ENCODE measurements at places on chromosomes 1 and 21. TPM values are rescaled to one million over a fixed set of nuclear protein-coding genes. Genes with fewer than 3 reads are reported as not detected.
A peak's percentile ranks its signal among the peaks of the same experiment; 100 is the strongest.

DNA sequence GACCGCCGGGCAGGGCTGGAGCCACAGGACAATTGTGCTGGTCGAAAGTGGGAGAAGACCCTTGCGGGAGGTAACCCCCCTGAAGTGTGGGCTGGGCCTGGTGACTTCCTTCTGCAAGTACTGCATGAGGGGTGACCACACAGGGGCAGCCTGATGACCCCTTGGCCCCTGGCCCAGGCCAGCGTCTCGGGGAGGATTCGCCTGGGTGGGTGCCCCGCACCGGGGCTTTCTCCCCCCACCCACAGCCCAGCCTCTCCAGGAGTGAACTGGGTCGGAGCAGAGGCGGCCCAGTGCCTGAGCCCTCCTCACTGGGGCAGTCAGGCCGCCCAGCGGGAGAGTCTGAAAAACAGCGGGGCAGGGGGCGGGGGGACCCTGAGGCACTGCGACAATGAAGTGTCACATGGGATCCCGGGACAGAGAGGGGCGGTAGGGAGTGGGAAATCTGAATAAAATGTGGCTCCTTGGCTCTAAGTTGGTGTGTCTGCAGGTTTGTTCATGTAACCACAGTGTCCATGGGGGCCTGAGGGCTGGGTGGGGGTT, 1.6 kb upstream of the DNMT3L start:
- peak; percentile 54 for DNase-seq

DNA sequence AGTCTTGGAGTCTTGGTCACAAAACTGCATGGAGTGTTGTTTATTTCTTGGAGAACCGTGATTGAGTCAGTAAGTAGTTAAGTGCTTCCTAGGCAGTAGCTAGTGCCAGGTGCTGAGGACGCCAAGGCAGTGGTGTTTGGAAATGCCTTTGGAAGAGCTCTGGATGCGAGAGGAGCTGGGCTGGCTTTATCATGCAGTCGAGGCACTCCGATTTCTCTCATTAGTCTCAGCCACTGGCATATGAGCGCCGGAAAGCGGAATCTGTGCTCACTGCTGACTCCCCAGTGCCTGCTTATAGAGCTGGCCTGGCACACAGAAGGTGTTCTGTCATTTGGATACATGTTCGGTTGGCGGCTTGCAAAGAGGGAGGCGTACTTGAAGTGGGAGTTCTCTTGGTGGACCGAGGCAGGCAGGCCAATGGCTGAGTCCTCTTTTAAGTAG, 3.6 kb downstream of the TENT5C start:
- DNase-seq: no peak

OR2T29 gene
- not detected for total RNA-seq

DNA sequence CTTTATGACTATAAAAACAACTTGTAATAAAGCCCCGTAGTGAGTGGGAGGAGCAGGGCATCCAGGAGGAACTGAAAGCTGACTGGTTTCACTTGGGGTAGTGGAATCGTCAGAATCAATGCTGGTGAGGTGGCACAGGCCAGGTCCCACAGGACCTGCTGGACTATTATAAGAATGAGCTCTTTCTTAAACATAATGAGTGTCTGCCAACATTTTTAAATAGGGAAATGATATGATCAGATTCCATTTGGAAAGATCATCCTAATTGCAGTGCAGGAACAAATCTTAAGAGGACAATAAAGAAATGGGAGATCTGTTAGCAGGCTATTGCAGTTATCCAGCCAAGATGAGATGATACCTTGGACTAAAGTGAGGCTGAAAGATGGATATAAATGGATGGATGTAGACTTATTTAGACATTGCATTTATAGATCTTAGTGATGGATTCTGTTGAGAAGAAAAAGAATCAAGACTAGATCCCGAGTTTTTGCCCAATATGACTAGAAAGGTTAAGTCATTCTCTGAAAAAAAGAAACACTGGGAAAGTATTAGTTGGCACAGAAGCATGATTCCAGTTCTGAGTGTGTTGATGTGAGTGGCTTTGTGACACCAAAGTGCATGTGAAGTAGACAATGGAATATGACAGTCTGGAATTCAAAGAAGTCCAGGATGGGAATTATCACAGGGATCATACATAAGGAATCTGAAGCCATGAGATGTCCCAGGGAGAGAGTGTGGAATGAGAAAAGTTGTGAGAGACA, 153.3 kb upstream of the SGIP1 start:
- DNase-seq: no peak

ZYG11A gene
- 0.22 TPM for total RNA-seq

KLF17 gene
- not detected for total RNA-seq

GRCh38 chr1:201206176-201206575, 15.6 kb downstream of the IGFN1 start:
- no peak for DNase-seq

DNA sequence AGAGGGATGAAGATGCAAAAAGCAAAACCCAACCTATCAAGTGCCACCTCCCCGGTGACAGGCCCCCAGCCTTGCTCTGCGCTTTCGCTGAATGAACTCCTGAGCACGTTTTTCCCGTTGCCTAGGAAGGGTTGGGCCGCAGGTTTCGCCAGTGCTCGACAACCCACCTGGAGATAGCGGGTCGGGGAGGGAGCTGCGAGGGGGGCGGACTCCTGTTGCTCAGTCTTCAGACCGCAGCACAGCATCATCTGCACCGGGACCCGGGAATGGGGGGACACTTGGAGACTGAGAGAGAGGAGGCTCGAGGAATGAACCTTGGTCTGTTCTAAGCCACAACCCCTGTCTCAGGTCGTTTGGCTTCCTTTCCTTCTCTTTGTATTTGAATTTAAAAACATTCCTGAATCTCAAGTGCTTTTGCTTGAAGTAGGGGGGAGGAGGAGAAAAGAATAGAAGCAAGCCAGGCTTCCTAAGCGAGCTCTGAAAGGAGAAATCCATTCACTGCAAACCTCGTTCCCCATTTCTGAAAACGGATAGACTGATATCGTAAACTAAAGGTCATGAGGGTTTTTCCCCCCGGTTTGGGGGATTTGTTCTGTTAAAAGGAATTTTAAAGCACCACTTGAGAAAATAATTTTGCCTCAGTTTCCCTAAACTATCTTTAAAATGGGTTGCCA, 1.2 kb downstream of the AK5 start:
- DNase-seq: no peak

DNA sequence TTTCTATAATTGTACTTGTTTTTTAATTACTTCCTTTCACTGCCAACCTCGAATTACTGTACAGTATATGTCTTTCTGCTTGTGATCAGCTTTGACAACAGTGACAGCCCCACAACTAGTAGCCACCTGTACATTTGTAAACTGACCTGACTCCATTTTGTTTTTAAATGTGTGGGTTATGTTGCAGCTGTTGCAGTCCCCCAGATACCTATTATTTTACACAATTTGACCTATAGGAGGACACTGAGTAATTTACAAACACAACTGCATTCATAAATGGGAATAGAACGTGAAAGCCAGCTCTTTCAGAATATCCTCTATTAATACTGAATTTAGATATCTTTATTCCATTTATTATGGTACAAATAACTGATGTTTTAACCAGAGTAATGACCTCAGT, 2.5 kb upstream of the VAMP3 start:
- DNase-seq: no peak

SPRR2B gene
- not detected for total RNA-seq

DNA sequence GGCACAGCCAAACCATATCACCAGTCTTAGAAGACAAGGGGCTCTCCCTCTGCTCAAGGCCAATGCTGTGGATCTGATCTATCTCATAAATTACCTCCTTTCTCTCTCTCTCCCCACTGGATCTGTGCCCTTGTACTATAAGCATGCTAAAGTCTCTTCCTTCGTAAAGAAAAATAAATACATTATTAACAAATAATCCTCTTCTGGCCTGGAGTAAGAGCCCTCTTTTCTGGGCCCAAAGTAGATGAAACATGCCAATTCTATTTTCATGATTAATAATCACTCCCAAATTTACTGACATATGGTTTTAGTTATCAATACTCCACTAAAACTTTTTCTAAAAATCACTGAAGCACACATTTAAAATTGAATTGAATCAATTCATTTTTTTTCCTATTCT, 889.7 kb downstream of the ADGRL2 start:
- no peak for DNase-seq

- no peak for DNase-seq
Observed at GRCh38 chr1:205920861-205921569, 22.2 kb downstream of the SLC26A9 start.

- DNase-seq: no peak
Observed at GRCh38 chr1:204571128-204571527, 54.9 kb downstream of the MDM4 start.

DNA sequence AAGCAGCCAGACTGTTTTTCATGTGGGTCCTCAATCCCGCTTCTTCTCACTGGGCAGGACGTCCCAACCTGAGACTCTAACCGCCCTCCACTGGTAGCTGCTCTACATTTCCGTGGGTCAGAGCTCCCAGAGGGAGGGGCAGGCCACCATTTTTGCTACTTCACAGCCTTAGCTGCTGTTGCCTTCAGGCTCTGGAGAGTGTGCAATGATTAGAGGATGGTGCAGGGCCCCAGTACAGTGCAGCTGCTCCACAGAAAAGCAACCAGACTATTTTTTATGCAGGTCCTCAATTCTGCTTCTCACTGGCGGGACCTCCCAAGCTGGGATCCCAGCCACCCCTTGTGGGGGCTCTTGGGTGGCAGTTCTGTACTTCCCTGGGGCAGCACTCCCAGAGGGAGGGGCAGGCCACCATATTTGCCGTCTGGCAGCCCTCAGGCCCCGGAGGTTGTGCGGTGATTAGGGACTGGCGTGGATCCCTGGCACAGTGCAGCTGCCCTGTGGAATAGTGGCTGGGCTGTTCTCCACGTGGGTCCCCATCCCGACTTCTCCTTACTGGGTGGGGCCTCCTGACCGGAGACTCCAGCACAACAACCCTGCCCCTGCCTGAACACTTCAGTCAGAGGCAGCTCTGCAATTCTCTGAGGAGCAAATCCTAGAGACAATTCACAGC, 647.6 kb upstream of the PKN2 start:
- DNase-seq: no peak

AKT3 gene
- 8.5 TPM for total RNA-seq

ADGRL2 gene
- 41.5 TPM for total RNA-seq

DNA sequence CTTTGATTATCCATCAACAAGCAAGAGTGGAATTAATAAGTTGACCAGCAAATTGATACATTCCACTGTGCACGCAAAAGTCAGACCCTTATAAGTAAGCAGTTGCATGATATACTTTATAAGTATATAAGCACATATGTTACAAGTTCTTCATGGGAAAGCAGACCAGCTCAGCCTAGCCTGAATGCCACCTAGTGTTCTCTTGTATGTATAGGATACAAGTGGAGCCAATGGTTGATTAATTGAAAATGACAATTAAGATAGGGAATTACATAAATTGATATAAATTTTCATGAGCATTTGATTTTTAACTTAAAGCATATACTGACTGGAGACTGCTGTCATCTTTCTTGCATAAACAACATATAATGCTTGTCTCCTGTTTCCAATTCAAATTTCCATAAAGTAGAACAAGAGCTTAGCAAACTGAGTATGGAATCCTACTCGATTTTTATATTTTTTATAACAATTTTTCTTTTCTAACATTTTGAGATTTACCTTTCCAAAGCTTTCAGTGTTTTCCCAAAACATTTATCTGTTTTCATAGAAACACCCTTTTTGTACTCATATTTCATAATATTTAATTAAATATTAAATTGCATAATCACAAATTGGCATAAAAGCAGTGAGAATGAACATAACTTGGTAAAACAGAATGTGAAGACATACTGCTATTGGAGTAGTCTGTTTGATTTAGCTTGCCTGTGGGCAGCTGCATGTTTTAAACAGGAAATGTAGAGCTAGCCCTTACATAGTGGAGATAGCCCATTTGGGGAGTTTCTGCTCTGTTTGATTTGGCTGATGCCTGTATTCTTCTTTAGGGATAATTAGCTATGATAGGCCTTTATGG, 62.8 kb downstream of the MAGI3 start:
- DNase-seq: no peak

DNA sequence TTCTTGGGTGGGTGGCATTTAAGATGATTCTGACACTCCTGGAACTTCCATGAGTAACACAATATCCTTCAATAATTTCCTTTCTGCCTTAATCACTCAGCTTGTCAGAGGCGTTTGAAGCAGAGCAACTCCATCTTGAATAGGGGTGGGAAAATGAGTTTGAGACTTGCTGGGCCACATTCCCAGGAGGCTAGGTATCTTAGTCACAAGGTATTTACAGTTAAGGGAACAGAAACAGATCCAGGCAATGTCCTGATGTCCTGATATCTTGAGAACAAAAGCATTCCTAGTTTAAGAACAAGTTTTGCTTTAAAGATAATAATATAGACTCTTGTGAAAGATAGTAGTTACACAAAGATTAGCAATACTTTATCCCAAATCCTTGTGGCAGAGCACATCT, 76.6 kb upstream of the KIAA0040 start:
- no peak for DNase-seq

FOXD3 gene
- not detected for total RNA-seq

DNA sequence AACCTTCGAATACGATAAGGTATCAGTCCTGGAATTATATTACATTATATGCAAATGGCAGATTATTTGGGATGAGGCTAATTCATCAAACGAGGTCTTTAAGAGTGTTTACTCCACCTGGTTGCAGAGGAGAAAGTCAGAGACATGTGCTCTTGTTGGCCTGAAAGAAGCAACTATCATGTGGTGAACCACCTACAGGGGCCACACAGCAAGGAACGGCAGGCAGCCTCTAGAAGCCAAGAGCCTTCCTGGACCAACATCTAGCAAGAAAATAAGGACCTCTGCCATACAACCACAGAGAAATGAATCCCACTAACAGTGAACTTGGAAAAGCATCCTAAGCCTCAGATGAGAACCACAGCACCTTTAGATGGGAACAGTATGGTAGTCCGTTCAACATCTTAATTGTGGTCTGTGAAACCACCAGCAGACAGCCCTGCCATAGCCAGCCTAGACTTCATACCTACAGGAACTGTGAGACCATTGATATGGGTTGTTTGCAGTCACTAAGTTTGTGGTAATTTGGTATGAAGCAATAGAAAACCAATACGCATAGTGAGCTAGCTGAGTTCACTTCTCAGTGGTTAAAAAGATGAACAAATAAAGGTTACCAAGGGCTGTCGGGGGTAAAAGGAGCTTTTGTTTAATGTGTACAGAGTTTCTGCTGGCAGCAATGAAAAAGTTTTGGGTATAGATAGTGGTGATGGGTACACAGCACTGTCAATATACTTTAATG, 345.7 kb upstream of the RUNX1 start:
- DNase-seq: no peak

CLCA1 gene
- not detected for total RNA-seq

GNG4 gene
- 0.50 TPM for total RNA-seq
